ENCODE measurements at places on chromosomes 2 and 18. TPM values are rescaled to one million over a fixed set of nuclear protein-coding genes. Genes with fewer than 3 reads are reported as not detected.

The ASB18 gene
- 4.2 TPM for polyA plus RNA-seq

The ANKRD53 gene
- 0.97 TPM for polyA plus RNA-seq

The CASP10 gene
- 2.0 TPM for polyA plus RNA-seq

The SPP2 gene
- polyA plus RNA-seq, result not detected

The GTF2A1L gene
- 0.22 TPM for polyA plus RNA-seq

The PLCL1 gene
- polyA plus RNA-seq, result 17.3 TPM

The C2orf72 gene
- polyA plus RNA-seq, result not detected

The MRO gene
- polyA plus RNA-seq, result 1.0 TPM

The UGT1A8 gene
- polyA plus RNA-seq, result not detected

The ICOS gene
- polyA plus RNA-seq, result not detected

The UGT1A9 gene
- not detected for polyA plus RNA-seq

The CD302 gene
- polyA plus RNA-seq, result 5.8 TPM

The CNNM4 gene
- polyA plus RNA-seq, result 10.1 TPM

The EHD3 gene
- polyA plus RNA-seq, result 5.3 TPM

The POU3F3 gene
- polyA plus RNA-seq, result 0.59 TPM

The COL4A4 gene
- polyA plus RNA-seq, result 3.9 TPM

All from heart right ventricle (tissue), 16 donors.